ENCODE measurements at places on chromosomes 5 and 9.
A peak's percentile ranks its signal among the peaks of the same experiment; 100 is the strongest.

- DNase-seq = no peak
Observed at GRCh38 chr5:92605591-92605990, 975.4 kb downstream of the NR2F1-AS1 start.

GRCh38 chr9:36942891-36943290 is 91.2 kb downstream of the PAX5 start:
- no peak for DNase-seq

DNA sequence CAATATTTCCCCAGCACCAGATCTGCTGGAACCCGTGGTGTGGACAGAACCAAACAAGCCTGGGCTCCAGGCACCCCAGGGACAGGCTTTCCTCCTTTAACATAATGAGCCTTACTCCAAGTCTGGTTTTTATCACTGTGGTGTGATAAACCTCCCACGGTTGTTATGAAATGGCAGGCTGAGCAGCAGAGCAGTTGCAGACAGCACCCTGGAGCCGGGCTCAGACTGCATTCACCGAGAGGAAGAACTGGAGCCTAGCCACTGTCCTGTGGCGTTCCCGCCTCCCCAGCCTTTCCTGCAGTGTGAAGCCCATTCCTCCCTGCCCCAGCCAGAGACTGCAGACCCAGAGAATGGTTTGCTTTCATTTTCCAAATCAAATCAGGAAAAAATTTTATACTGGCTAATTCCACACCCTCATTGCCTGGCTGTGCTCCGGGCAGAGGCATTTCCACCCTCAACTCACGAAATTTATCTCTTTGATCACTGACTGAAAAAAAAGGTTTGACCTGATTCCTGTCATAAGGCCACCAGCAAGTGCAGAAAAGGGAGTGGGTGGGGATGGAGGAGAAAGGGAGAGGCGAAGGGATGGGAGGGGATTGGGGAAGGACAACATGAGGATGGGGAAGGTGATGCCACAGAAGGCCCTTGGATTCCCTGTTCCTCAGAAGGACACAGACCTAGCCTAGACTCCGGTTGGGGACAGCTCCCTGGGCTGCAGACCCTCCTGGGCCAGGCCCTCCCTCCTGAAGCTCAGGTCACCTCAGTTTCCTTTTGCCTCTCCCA is 18.9 kb downstream of the IPPK start:
- DNase-seq = no peak

- DNase-seq = no peak
Observed at GRCh38 chr9:8822667-8823025, 1023.1 kb upstream of the DMAC1 start.

DNA sequence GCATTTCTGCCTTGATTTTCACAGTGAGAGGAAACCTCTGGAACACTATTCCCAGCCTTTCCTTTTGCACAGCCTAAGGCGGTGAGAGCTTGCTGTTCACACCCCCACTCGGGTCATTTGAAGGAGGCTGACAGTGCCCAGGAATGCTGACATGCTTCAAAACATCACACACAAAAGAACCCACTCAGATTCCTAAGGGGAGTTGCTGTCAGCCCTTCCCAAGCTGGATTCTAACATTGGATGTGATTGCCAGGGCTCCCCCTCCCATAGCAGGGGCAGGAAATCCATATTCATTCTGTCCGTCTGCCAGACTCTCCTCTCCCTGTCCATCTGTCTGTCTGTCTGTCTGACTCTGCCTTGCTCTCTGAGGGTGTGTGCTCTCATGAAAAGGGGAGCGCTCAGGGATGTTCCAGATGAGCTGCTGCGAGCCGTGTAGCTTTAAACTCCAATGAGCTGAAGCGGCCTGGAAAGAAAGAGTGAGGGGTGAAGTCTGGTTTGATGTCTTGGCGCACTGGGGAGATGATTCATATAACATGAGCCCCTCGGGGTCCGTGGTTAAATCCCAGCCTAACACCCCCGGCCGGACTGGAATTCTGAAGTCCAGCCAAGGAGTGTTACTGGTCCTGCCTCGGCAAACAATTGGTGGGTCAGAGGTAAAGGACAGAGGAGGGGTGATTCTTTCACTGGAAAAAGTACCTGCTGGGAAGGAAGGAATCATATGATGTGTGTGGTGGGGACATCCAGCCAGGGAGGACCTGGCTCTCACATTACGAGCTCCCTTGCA is 517.0 kb downstream of the CCDC171 start:
- no peak for DNase-seq

DNA sequence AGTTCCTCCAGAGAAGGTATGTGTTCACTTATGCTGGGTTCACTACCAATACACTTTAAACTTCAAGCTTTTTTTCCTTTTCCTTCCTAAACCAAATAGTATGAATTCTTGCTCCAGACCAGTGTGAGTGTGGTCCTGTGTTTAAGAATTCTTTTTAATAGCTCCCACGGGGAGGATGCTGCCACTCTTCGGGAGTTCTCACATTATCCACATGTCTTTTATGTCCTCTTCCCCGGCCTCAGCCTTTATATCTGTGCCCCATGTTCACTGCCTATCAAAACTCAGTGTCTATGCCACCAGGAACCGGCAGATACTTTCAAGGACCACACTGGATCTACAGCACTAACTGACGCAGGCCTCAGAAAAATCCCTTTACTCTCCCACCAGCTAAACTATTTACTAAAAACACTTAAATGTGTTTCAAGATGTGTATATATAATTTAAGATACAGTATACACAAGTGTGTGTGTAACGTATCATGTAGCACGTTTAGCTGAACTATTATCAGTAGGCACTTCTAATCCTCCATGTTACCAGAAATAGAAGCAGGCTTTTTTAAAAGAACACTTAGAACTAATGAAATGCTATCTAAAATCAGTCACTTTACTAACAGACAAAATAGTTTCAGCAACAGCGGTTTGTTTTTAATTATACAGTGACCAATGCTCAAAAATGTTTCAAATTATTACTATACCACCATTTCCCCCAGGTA is 88.0 kb downstream of the PLPP1 start:
- no peak for DNase-seq

DNA sequence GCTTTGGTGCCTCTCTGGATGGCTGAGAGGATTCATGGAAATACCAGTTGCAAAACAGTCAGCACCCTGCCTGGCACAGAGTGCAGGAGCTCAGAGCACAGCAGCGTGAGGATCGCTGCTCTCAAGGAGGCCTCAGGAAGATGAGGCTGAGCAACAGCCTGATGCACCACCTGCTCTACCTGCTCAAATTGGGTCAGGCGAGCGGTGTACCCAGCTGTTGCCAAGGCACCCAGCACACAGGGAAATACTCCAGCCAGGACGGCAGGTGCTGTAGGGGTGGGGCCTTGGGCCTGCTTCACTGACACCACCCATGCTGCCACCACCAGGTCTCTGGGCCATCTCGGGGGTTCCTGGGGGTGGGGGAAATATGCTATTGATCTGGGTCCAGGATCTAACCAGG is 4.3 kb downstream of the EEIG1 start:
- no peak for DNase-seq

- DNase-seq = no peak
Observed at GRCh38 chr5:171585981-171586380, 166.5 kb downstream of the FGF18 start.

- no peak for DNase-seq
Observed at GRCh38 chr9:36597412-36598178, 24.9 kb downstream of the MELK start.

DNA sequence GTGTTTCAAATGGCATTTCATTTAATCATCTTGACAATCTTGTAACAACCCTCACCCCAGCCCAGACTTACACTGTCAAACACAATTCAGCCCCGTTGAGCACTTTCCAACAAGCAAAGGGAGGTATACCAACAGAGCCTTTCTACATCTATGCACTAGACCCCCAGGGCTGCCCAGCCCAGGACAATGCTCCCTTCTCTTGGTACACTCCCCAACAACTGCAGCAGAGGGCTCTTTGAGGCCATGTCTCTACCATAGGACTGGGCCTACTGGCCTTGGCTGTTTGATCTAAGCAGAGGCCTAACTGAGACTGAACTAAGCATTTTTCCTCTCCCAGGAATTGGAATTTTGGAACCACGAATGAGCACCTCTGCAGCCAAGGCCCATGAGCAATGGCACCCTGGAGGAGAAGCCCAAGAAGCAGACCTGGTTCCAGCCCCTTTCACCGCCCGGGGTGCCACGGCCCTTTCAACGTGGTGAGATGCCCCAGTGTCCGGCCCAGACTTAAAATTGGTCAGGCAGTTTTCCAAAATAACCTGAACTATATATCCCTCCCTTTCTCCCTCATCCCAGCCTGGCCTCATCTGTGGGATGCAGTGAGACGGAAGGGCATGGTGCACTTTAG is 43.6 kb downstream of the B4GALT1 start:
- no peak for DNase-seq

- DNase-seq = no peak
Observed at GRCh38 chr9:19885608-19886007, 96.8 kb upstream of the SLC24A2 start.

DNA sequence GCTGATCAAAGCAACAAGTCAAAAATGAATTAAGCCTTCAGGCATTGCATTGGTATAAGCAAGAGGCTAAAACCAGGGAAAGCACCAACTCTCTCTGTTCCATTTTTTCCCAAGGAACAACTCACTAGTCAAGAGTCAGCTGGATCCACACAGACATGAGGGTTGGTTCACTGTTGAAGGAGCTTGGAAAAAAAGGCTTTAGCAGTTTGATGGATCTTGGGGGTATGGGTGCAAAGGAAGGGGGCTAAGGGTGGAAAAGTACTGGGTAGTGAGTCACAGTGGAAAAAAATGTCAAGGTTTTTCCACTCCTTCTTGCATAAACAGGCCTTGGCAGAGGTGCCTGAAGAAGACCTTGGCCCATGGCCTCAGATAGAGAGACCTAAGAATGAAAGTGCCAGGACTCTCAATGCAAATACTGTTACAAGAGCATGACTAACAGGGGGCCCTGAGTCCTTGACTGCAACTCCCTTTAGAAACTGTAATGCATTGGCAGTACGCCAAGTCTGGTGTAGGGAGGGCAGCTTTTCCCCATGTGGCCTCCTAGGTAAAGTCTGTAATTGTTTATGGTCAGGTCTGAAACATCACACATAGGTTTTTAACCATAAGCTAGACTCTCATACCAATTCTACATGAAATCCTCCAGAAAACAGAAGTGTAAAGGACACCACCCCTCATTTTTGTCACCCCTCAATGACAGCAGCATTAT is 23.7 kb downstream of the ACTL7A start:
- DNase-seq = no peak

GRCh38 chr9:33778700-33779351 is 16.5 kb upstream of the PRSS3 start:
- DNase-seq = peak; percentile 8

DNA sequence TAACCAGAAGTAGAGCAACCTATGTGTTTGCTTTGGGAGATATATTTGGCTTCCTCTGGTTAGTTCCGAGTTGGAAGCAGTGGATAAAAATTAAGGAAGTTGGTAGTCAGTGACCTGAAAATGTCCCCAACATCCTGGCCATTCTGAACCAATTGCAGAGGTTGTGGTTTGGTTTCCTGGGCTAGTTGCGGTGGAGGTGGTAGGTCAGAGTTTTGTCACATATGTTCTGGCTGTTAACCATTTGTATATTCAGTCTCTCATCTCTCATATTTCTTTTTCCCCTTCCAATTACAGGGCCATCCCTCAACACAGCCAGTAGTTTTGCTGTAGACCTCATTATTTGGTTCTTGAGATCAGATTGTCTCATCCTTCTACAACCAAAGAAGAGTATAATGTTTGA is 1026.9 kb downstream of the PTPRD start:
- no peak for DNase-seq

DNA sequence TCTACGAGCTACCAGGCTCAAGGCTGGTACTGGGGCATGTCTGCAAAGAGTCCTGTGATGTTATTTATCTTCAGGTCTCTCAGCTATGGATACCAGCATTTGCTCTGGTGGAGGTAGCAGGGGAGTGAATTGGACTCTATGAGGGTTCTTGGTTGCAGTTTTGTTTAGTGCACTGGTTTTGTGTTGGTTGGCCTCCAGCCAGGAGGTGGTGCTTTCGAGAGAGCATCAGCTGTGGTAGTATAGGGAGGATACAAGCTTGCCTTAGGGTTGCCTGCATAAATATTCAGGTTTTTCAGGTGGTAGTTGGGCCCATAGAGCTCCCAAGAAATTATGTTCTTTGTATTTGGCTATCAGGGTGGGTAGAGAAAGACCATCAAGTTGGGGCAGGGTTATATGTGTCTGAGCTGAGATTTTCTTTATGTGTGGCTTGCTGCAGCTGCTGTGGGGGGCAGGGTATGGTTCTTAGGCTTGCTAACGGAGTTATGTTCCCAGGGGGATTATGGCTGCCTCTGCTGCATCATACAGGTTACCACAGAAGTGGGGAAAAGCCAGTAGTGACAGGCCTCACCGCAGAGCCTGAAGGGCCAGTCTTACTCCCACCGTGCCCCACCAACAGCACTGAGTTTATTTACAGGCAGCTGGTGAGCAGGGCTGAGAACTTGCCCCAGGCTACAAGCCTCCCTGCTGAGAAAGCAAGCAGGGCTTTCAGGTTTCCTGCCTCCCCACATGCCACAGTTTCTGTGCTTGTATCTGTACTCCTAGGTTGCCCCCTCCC is 9.7 kb upstream of the RIOK2 start:
- DNase-seq = no peak

DNA sequence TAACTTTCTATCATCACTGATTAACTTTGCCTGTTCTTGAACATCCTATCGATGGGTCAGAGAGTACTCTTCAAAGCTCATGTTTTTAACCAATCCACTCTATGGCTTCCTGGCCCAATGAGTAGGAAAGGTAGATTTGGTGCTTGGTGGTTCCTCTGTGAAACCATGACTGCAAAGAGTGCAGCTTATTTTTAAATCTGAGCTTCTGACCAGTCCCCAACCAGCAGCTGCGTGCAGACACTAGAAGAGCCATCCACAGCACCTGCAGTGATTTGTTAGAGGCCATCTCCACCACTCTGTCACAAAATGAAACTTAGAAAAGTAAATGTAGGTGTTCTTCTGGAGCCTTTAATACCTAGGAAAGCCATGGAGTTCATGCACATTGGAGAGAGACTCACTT is 107.3 kb upstream of the WWC1 start:
- no peak for DNase-seq

DNA sequence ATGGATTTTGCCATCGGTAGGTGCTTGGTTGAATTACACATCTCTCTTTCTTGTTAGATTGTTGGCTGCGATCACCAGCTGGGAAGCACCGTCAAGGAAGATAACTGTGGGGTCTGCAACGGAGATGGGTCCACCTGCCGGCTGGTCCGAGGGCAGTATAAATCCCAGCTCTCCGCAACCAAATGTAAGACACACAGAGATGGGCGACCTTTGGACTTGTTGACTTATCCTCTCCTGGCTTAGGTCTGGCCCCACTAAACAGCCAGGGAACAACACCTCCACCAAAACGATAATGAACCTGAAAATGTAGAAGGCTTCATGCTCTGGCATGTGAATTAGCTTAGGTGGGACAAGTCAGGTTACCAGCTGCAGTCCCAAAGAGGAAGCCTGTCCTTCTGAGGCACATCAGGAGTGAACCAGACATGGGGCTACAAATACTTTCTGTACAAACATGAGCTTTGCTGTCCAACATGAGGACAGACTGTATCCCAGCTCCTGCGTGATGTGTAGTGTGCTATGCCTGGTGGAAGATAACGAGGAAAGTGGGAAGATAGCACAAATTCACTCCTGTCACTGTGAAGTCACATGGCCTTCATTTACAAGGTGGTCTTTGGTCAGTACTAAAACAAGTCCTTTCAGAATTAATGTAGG is 148.4 kb downstream of the ADAMTSL1 start:
- no peak for DNase-seq

GRCh38 chr5:79297661-79298060 is 61.7 kb downstream of the JMY start:
- no peak for DNase-seq

- DNase-seq = no peak
Observed at GRCh38 chr5:62077387-62077786, 228.6 kb upstream of the KIF2A start.

- no peak for DNase-seq
Observed at GRCh38 chr5:38524022-38524421, 32.4 kb downstream of the LIFR start.

Data from activated CD4-positive, alpha-beta T cell treated with anti-CD3 and anti-CD28 coated beads, Interleukin-2, amount 50 U/mL, for 24 hours (primary cell).